ENCODE measurements at places on chromosomes 12 and 14.

DNA sequence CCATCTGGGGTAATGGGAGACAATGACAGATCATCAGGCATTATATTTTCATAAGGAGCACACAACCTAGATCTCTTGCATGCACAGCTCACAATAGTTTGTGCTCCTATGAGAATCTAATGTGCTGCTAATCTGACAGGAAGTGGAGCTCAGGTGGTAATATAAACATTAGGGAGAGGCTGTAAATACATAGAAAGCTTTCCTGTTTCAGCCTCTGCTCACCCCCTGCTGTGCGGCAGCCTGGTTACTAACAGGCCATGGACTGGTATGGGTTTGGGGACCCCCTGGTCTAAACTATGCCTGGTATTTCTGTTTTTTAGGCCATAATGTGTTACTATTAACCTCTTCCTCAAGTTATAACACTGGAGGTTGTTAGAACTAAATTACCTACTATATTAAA lies 1373.7 kb downstream of the LRFN5 start:
- no peak overlapping the region for H3K4me3 ChIP-seq
- no peak for DNase-seq
- no peaks in the 10 kb centered on the region for H3K36me3 ChIP-seq

DNA sequence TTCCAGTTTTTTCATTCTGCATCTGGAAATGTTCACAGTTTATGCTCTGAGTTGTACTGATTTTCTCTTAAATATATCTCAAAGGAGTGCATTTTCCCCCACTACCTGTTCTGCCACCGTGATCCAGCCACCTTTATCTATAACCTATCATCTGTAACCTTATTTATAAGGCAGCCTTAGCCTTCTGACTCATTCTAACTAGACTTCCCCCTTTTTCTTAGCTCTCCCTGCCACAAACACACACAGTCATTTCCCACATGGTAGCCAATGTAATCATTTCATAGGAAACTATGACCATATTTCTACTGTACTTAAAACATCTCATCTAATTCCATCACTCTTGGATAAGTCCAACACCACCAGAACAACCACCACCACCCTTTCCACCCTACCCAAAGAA lies 10.8 kb upstream of the GYS2 start:
- no peak overlapping the region for H3K4me3 ChIP-seq
- no peaks in the 10 kb centered on the region for H3K27me3 ChIP-seq
- H3K36me3 ChIP-seq = no peaks in the 10 kb centered on the region
- H3K4me1 ChIP-seq = no peaks in the 10 kb centered on the region

GRCh38 chr12:30417697-30418231 lies 277.9 kb downstream of the IPO8 start:
- no peaks in the 10 kb centered on the region for H3K27me3 ChIP-seq
- no peaks in the 10 kb centered on the region for H3K36me3 ChIP-seq
- no peak overlapping the region for H3K27ac ChIP-seq
- no peaks in the 10 kb centered on the region for H3K4me1 ChIP-seq
- DNase-seq = no peak

GRCh38 chr12:53603196-53603595 lies 23.0 kb downstream of the ATF7 start:
- no peak overlapping the region for H3K27ac ChIP-seq
- peaks cover 27% of the 10 kb centered on the region for H3K4me1 ChIP-seq
- DNase-seq = no peak
- peaks cover 1% of the 10 kb centered on the region for H3K36me3 ChIP-seq
- no peak overlapping the region for H3K4me3 ChIP-seq
- H3K27me3 ChIP-seq = no peaks in the 10 kb centered on the region

GRCh38 chr12:39966721-39967120 lies 139.2 kb downstream of the SLC2A13 start:
- peak; percentile 46 for DNase-seq
- H3K36me3 ChIP-seq = no peaks in the 10 kb centered on the region
- no peaks in the 10 kb centered on the region for H3K27me3 ChIP-seq
- H3K27ac ChIP-seq = no peak overlapping the region
- no peak overlapping the region for H3K4me3 ChIP-seq
- H3K4me1 ChIP-seq = no peaks in the 10 kb centered on the region

- H3K27me3 ChIP-seq = no peaks in the 10 kb centered on the region
- H3K4me3 ChIP-seq = no peak overlapping the region
- H3K4me1 ChIP-seq = peaks cover 5% of the 10 kb centered on the region
- DNase-seq = peak; percentile 20
Observed at GRCh38 chr12:67720351-67720856, 71.9 kb downstream of the DYRK2 start.

- H3K4me1 ChIP-seq = no peaks in the 10 kb centered on the region
- no peak within 1 kb of the TSS for H3K27ac ChIP-seq
- no peak within 1 kb of the TSS for H3K4me3 ChIP-seq
- no peak for DNase-seq
Observed at GRCh38 chr12:8822298-8822697, at the start of gene A2ML1. Gene A2ML1 (plus strand): TSS chr12:8822621. CDS start chr12:8822652, 31 bp downstream.

GRCh38 chr12:131008131-131008912 lies 54.6 kb downstream of the ADGRD1 start:
- no peaks in the 10 kb centered on the region for H3K36me3 ChIP-seq
- H3K27ac ChIP-seq = peak overlapping the region; percentile 86
- H3K4me1 ChIP-seq = no peaks in the 10 kb centered on the region
- H3K4me3 ChIP-seq = no peak overlapping the region
- DNase-seq = no peak
- no peaks in the 10 kb centered on the region for H3K27me3 ChIP-seq

GRCh38 chr12:3231399-3231876 lies 154.3 kb downstream of the TSPAN9 start:
- H3K4me3 ChIP-seq = no peak overlapping the region
- DNase-seq = no peak
- peaks cover 2% of the 10 kb centered on the region for H3K4me1 ChIP-seq
- no peaks in the 10 kb centered on the region for H3K36me3 ChIP-seq

GRCh38 chr14:59018460-59018859 lies 170.0 kb upstream of the DAAM1 start:
- H3K27me3 ChIP-seq = no peaks in the 10 kb centered on the region
- no peak overlapping the region for H3K4me3 ChIP-seq
- DNase-seq = no peak
- H3K27ac ChIP-seq = no peak overlapping the region
- H3K4me1 ChIP-seq = no peaks in the 10 kb centered on the region
- H3K36me3 ChIP-seq = no peaks in the 10 kb centered on the region

DNA sequence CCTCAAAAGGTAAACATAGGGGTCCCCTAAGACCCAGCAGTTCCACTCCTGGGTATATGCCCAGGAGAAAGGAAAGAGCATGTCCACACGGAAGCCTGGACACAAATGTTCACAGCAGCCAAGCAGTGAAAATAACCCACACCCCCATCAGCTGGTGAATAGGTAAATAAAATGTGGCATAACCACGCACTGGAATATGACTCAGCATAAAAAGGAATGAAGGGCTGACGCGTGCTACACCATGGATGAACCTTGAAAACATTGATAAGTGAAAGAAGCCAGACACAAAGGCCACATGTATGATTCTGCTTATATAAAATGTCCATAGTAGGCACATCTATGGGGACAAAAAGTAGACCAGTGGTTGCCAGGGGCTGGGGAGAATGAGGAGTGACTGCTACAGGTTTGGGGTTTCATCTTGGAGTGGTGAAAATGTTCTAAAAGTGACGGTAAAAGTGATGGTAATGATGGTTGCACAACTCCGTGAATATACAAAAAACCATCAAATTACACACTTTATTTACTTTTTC lies 3.8 kb upstream of the SCARB1 start:
- H3K4me3 ChIP-seq = no peak overlapping the region
- H3K27me3 ChIP-seq = no peaks in the 10 kb centered on the region
- no peaks in the 10 kb centered on the region for H3K36me3 ChIP-seq
- no peaks in the 10 kb centered on the region for H3K4me1 ChIP-seq
- no peak for DNase-seq
- H3K27ac ChIP-seq = no peak overlapping the region

DNA sequence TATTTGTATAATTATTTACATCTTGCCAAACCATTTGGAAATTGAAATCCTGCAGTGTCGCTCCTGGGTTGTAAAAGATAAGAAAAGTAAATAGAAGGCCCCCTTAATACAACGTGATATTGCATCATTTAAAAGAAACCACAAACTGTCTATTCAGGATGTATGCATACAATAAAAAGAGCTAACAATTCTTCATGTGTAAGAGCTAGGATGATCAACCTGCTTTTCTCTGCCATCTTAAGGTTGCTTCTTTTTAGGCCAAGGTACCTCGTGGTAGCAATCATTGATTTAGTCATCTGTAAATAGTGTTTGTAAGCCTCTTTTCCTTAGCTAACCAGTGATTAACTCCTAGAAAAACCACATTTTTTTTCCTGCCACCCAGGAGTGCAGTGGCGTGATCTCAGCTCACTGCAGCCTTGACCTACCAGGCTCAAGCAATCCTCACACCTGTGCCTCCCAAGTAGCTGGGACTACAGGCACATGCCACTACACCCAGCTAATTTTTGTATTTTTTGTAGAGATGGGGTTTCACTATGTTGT lies 3.3 kb upstream of the USP44 start:
- no peak for DNase-seq
- H3K4me3 ChIP-seq = no peak overlapping the region
- 0 out of 2 replicates have a peak, but pooled peaks cover 5% of the 10 kb centered on the region for H3K27me3 ChIP-seq

DNA sequence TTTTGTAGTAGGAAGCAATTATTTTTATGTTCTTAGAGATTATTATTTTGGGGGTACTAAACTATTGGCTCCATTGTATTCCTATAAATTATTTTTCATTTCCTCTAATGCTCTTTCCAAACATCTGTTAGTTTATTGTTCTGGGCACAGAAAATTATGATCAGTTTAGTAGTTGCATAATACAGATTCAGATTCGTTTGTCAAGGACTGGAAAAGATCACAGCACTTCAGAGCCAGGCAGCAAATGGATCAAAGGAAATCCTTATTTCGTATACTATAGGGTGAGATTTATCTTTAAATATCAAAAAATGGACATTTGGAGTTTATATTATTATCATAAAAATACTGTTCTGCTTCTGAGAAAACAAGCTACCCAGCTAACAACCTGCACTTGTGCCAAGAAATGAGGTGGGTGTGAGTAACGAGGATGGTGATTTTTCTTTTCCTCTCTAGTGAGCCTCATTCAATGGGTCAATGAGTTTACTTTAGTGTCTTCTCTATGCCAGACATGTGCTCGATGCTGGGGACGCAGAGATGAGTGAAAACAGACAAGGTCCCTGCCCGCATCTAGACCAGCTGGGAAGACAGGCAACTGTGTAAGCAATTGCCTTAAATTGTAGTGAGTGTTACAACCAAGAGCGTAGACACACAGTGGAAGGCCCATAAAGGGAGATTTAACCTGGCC lies 208.6 kb upstream of the PLXNC1 start:
- no peaks in the 10 kb centered on the region for H3K36me3 ChIP-seq
- no peak for DNase-seq
- no peaks in the 10 kb centered on the region for H3K27me3 ChIP-seq
- H3K4me3 ChIP-seq = no peak overlapping the region
- no peak overlapping the region for H3K27ac ChIP-seq

DNA sequence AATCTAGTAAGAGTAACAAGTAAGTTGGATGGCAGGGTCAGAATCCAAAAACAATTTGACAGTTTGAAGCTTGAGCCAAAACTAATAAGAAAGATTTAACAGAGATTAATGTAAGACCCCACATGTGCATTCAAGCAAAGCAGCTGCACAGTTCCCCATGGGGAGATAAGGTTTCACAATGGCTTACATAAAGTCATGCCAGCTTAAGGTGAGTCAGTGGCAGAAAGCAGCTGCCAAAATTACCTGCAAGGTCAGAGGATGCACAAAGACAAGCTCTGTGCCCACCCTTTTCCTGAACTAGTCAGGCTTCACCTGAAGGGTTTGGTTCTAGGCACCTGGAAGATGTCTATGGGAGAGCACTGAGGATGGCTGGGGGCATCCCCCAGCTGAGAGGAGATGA lies 36.6 kb upstream of the KRT77 start:
- no peak overlapping the region for H3K27ac ChIP-seq
- H3K4me1 ChIP-seq = no peaks in the 10 kb centered on the region
- H3K36me3 ChIP-seq = no peaks in the 10 kb centered on the region
- no peak overlapping the region for H3K4me3 ChIP-seq
- H3K27me3 ChIP-seq = 0 out of 2 replicates have a peak, but pooled peaks cover 3% of the 10 kb centered on the region

DNA sequence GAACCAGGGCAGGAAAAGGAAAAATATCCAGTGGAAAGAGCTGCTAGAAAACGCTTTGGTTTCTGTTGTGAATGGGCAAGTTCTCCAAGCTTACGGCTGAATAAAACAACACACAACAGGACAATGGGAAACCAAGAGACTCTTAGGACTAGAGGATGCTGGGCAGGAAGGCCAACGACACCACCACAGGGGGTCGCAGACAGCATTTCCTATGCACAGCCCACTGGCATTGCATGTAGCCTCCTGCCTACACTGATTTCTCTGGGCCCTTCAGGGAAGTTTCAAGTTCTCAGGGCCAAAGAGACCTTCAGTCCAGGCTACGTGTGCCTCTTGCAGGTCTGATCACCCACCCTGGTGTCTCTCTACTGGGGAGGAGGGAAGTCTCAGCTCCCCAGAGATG lies 108.0 kb downstream of the RIMBP2 start:
- H3K4me1 ChIP-seq = no peaks in the 10 kb centered on the region
- no peak for DNase-seq
- H3K36me3 ChIP-seq = no peaks in the 10 kb centered on the region
- H3K27me3 ChIP-seq = no peaks in the 10 kb centered on the region

DNA sequence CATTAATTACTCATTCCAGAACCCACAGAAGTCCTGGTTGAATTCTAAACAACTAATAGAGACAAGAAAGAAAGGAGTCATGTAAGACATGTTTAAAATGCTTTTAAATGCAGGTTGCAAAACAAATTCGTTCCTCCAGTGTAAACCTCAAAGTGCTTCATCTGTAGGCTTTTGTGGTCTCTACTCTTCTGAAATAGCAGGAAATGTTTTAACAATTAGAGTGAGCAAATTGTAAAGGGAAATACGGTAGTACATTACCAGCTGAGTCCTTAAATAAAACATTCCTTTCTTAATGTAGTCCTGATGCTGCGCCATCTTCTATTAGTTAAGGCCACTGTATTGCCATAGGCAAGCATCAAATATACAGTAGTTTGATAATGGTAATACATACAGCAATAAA lies 1934.2 kb upstream of the SEL1L start:
- H3K27ac ChIP-seq = no peak overlapping the region
- no peak for DNase-seq
- H3K36me3 ChIP-seq = no peaks in the 10 kb centered on the region

- peaks cover 16% of the 10 kb centered on the region for H3K36me3 ChIP-seq
- DNase-seq = no peak
- H3K27ac ChIP-seq = no peak overlapping the region
- no peaks in the 10 kb centered on the region for H3K4me1 ChIP-seq
Observed at GRCh38 chr12:4506870-4507269, 31.8 kb upstream of the RAD51AP1 start.

- H3K27ac ChIP-seq = no peak overlapping the region
- no peak overlapping the region for H3K4me3 ChIP-seq
- H3K36me3 ChIP-seq = no peaks in the 10 kb centered on the region
- H3K4me1 ChIP-seq = no peaks in the 10 kb centered on the region
Observed at GRCh38 chr12:95815632-95816212, 25.2 kb upstream of the NTN4 start.

DNA sequence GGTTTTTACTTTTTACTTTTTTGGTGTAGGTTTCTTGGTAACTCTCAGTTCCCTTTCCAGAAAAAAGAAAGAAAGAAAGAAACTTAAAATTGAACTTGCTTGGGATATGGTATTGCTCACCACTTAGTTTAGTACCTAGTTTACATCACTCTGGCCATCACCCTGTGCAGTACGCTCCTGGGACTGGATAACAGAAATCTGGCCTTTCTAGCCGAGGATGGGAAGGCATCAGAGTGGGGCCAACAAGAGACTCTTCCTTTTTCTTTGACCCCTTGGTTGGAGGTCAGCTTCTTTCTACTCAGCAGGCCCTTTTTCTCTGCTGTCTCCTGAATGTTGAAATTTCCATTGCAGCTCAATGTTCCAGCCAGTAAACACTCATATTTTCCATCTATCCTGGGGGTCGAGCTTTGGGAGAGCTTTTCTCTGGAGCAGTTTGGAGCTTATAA lies 156.6 kb downstream of the TGFB3 start:
- H3K27me3 ChIP-seq = no peaks in the 10 kb centered on the region
- H3K4me1 ChIP-seq = peaks cover 33% of the 10 kb centered on the region
- no peak overlapping the region for H3K4me3 ChIP-seq
- peaks cover 11% of the 10 kb centered on the region for H3K36me3 ChIP-seq

Measured in SK-N-SH (cell line).